ENCODE measurements at places on chromosomes 1 and 21. TPM values are rescaled to one million over a fixed set of nuclear protein-coding genes. Genes with fewer than 3 reads are reported as not detected.

The CFHR2 gene
- not detected for total RNA-seq

The KLF17 gene
- not detected for total RNA-seq

The SPRR3 gene
- total RNA-seq = not detected

The AHDC1 gene
- total RNA-seq = 32.6 TPM

The GJA8 gene
- total RNA-seq = not detected

The AKR7A2 gene
- 50.6 TPM for total RNA-seq

The CRB1 gene
- total RNA-seq = 0.11 TPM

The TCEA3 gene
- 0.73 TPM for total RNA-seq

The SFN gene
- total RNA-seq = 14.3 TPM

The RBP7 gene
- 3.2 TPM for total RNA-seq

The ORC1 gene
- 33.6 TPM for total RNA-seq

The DAB1 gene
- total RNA-seq = 12.3 TPM

DNA sequence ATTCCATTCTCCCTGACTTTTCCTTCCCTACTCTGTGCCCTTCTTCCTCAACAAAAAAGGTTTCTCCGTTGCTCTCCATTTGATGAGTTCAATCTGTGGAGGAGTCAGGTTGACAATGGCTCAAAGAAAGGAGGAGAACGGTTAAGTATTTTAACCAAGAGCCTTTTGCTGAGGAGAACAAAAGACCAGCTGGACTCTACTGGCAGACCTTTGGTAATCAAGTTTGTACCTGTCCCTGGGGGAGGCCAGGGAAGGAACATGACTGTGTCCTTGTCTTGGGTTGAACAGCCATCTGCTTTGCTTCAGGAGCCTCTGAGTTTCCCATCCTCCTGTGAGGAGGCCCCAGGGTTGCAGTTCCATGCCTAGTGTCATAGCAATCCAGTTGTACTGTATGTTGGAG is 29.9 kb downstream of the TTF2 start:
- peaks cover 74% of the 10 kb centered on the region for H3K36me3 ChIP-seq
- no peak for DNase-seq
- H3K27ac ChIP-seq = peak overlapping the region; percentile 2
- H3K4me1 ChIP-seq = peaks cover 23% of the 10 kb centered on the region

DNA sequence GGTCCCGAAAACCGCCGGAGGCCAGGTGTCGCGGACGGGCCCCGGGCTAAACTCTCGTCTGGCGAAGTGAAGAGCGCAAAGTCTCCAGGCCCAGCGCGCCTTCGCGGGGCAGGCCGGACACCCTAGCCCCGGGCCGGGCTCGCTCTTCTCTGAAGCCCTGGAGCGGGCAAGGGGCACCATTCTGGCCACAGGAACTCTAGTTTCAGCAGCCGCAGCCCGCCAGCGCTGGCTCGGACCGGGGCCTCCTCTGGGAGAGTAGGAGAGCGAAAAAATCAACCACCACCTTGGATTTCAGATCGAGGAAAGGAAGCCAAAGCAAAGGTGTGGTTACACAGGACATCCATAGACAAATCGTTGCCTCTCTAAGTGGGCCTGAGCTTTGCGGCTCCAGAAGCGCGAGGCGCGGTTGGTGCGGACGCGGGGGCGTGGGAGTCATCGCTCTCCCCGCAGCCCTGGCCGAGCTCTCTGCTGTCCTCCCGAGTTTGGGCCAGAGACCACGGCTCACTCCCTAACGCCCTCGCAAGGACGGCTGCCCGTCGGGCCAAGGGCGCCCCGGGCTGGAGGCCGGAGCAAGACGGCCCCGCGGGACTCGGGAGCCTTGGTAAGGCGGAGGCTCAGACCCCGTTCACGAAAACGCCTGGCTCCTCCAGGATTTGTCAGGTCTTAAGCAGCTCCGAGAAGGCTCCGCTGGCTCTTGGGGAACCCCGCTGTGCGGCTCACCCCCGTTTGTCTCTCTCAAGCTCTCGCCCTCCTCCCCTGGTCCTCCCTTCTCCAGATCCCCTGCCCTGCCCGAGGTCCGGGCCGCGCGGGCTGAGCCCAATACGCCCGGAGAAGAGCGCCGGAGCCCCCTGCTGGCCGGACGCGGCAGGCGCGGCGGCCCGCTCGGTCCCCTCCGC is 132.9 kb upstream of the DPYD start:
- peak; percentile 80 for DNase-seq
- peaks cover 59% of the 10 kb centered on the region for H3K27me3 ChIP-seq
- peak overlapping the region; percentile 89 for H3K4me3 ChIP-seq
- no peaks in the 10 kb centered on the region for H3K36me3 ChIP-seq
- peaks cover 28% of the 10 kb centered on the region for H3K4me1 ChIP-seq

- no peak for DNase-seq
- H3K4me3 ChIP-seq = no peak overlapping the region
- H3K27me3 ChIP-seq = no peaks in the 10 kb centered on the region
- H3K27ac ChIP-seq = no peak overlapping the region
- H3K36me3 ChIP-seq = peaks cover 15% of the 10 kb centered on the region
These were observed 94.3 kb downstream of the VAV3 start for GRCh38 chr1:107870696-107871095.

DNA sequence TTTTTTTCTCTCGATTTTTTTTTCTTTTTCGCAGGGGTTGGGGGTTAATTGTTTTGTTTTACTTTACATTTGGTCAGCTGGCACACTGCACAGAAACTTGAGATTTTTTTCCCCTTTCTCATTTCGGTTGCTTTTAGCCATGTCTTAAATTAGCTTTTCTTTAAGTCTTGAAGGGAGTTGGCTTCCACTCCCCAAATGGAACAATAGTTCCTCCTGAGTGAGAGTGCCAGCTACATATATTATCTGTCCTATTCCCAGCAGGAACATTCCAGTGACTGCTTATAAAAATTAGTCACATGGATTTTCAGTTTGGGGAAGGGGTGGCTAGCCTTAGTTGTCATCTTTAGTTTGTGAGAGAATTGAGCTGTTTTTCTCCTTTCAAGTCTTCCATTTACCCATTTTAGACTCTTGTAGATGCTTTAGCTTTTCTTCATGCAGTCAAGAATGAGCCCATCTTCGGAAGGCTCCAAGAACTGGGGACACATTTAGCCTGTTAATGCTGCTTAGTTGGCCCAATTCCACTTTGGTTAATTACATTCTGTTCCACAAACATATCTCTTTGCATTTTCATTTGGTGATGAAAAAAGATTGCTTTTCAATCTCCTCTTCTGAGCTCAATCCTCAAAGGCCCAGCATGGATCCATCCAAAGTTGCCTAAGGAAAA is 510.1 kb upstream of the CXADR start:
- H3K27ac ChIP-seq = peak overlapping the region; percentile 67
- H3K4me3 ChIP-seq = no peak overlapping the region
- H3K36me3 ChIP-seq = peaks cover 15% of the 10 kb centered on the region
- H3K4me1 ChIP-seq = peaks cover 44% of the 10 kb centered on the region
- DNase-seq = no peak

- peak overlapping the region; percentile 100 for H3K4me3 ChIP-seq
- no peak for DNase-seq
- peaks cover 4% of the 10 kb centered on the region for H3K27me3 ChIP-seq
- peaks cover 10% of the 10 kb centered on the region for H3K36me3 ChIP-seq
These were observed 720 bp downstream of the PSMB2 start for GRCh38 chr1:35640380-35641232.

DNA sequence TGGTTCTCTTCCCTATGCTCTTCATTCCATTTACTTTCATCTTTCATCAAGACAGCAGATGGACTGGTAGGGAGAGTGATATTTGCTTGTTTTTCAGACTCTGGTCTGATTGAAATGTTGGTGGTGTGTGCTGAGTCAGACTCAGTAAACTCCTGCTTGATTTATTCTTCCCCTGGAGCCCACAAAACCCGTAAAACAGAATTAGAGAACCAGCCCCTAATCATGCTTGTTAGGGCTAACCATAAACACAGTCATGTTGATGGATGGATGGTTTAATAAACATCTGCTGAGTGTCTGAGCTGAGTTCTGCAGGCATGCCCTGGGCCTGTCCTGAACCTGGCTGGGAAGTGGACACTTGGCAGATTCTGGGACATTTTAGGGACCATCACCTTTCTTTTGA is 24.8 kb downstream of the NOS1AP start:
- DNase-seq = no peak
- H3K27me3 ChIP-seq = peaks cover 36% of the 10 kb centered on the region
- no peak overlapping the region for H3K4me3 ChIP-seq
- H3K4me1 ChIP-seq = peaks cover 44% of the 10 kb centered on the region
- peaks cover 4% of the 10 kb centered on the region for H3K36me3 ChIP-seq
- no peak overlapping the region for H3K27ac ChIP-seq

GRCh38 chr1:24406788-24407187 is 6.8 kb downstream of the STPG1 start:
- no peaks in the 10 kb centered on the region for H3K27me3 ChIP-seq
- H3K4me1 ChIP-seq = no peaks in the 10 kb centered on the region
- no peak overlapping the region for H3K27ac ChIP-seq
- no peak for DNase-seq

DNA sequence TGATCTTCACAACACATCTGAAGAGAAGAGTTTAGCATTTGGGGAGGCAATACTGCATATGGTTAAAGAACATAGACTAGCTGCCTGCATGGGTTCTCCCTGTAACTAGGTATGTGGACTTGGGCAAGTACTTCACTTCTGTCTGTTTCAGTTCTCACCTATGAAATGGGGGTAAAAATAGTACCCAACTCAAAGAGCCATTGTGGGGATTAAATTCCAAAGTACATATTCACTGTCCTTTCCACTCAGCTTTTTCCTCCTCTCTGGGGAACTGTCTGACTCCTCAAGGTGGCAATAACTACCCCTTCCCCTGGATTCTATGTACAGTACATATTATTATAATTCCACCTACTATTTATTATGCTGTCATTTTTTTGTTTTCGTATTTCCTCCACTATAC is 44.7 kb downstream of the USP24 start:
- H3K27ac ChIP-seq = peak overlapping the region; percentile 41
- H3K4me3 ChIP-seq = no peak overlapping the region
- peaks cover 46% of the 10 kb centered on the region for H3K4me1 ChIP-seq
- no peaks in the 10 kb centered on the region for H3K27me3 ChIP-seq
- H3K36me3 ChIP-seq = peaks cover 5% of the 10 kb centered on the region
- no peak for DNase-seq

GRCh38 chr1:228309326-228310067 is 97.1 kb downstream of the TRIM11 start:
- no peaks in the 10 kb centered on the region for H3K4me1 ChIP-seq
- H3K27ac ChIP-seq = no peak overlapping the region
- H3K27me3 ChIP-seq = no peaks in the 10 kb centered on the region
- no peak for DNase-seq
- H3K4me3 ChIP-seq = no peak overlapping the region

GRCh38 chr21:45129189-45129923 is 55.0 kb downstream of the ADARB1 start:
- H3K4me1 ChIP-seq = no peaks in the 10 kb centered on the region
- no peak for DNase-seq
- H3K27ac ChIP-seq = no peak overlapping the region
- no peaks in the 10 kb centered on the region for H3K27me3 ChIP-seq
- H3K4me3 ChIP-seq = no peak overlapping the region

- DNase-seq = no peak
- H3K36me3 ChIP-seq = no peaks in the 10 kb centered on the region
- no peak overlapping the region for H3K27ac ChIP-seq
- H3K27me3 ChIP-seq = no peaks in the 10 kb centered on the region
- no peaks in the 10 kb centered on the region for H3K4me1 ChIP-seq
These were observed 11.1 kb upstream of the ZNF436 start for GRCh38 chr1:23380719-23381118.

GRCh38 chr1:157870490-157870889 is 28.9 kb upstream of the CD5L start:
- no peak for DNase-seq
- H3K27ac ChIP-seq = no peak overlapping the region
- peaks cover 3% of the 10 kb centered on the region for H3K27me3 ChIP-seq
- no peaks in the 10 kb centered on the region for H3K36me3 ChIP-seq
- no peak overlapping the region for H3K4me3 ChIP-seq

- no peaks in the 10 kb centered on the region for H3K27me3 ChIP-seq
- no peak for DNase-seq
- no peak overlapping the region for H3K27ac ChIP-seq
- no peak overlapping the region for H3K4me3 ChIP-seq
- no peaks in the 10 kb centered on the region for H3K36me3 ChIP-seq
These were observed 202.5 kb upstream of the EDN2 start for GRCh38 chr1:41687007-41687406.

- H3K27ac ChIP-seq = no peak overlapping the region
- H3K36me3 ChIP-seq = no peaks in the 10 kb centered on the region
- H3K27me3 ChIP-seq = peaks cover 21% of the 10 kb centered on the region
- DNase-seq = no peak
- H3K4me1 ChIP-seq = peaks cover 27% of the 10 kb centered on the region
These were observed 9.1 kb upstream of the RUNX3 start for GRCh38 chr1:24939040-24939674.

GRCh38 chr21:42155045-42155855 is 63.7 kb upstream of the ABCG1 start:
- H3K27me3 ChIP-seq = no peaks in the 10 kb centered on the region
- H3K4me3 ChIP-seq = no peak overlapping the region
- H3K4me1 ChIP-seq = no peaks in the 10 kb centered on the region
- no peak for DNase-seq
- H3K36me3 ChIP-seq = no peaks in the 10 kb centered on the region

DNA sequence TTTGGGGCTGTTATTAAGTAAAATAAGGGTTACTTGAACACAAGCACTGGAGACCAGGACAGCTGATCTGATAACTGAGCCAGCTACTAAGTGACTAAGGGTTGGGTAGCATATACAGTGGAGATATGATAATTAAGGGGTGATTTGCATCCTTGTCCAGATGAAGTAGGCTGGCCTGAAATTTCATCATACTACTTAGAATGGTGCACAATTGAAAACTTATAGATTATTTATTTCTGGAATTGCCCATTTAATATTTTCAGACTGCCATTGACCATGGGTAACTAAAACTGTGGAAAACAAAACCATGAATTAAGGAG is 3.8 kb upstream of the CD1B start:
- no peak overlapping the region for H3K4me3 ChIP-seq
- peaks cover 10% of the 10 kb centered on the region for H3K27me3 ChIP-seq
- DNase-seq = no peak
- H3K36me3 ChIP-seq = no peaks in the 10 kb centered on the region

DNA sequence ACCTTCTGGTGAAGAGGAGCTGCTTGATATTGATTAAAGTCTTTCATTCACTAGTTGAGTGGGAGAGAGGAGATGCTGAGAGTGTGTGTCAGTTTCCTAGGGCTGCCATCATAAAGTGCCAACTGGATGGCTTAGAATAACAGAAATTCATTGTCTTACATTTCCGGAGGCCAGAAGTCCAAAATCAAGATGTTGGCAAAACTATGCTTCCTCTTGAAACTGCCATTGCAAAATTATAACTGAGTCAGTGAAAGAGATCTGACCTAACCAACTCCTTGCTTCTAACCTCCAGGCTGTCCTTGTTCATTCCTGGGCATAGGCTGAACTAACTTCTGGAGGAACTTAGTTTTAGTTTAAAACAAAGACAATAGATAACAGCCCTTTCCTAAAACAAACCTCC is 47.1 kb downstream of the PTGS2 start:
- H3K27ac ChIP-seq = no peak overlapping the region
- H3K4me3 ChIP-seq = no peak overlapping the region
- peaks cover 20% of the 10 kb centered on the region for H3K4me1 ChIP-seq
- DNase-seq = no peak

DNA sequence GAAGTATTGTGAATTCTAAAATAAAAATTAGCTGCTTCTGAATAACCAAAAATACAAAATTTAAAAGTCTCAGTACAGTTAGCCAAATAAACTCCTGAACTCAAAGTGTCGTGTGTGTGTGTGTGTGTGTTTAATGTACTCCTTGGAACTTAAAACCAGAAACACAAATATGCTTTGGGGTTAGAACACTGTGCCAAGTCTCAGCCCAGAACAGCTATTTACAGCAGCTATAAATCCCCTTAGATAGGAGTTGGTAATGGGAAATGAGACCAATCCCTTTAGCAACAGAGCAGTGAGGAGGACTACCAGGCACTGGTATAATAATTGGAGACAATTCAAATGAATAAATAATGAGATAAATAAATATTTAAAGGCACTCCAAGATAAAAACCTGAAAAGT is 83.1 kb downstream of the PATJ start:
- H3K36me3 ChIP-seq = peaks cover 64% of the 10 kb centered on the region
- H3K4me3 ChIP-seq = no peak overlapping the region
- H3K4me1 ChIP-seq = no peaks in the 10 kb centered on the region
- no peaks in the 10 kb centered on the region for H3K27me3 ChIP-seq
- no peak overlapping the region for H3K27ac ChIP-seq

Measured in WTC11 (cell line).